Osteocyte (in vitro differentiated cells): ENCODE measurements at places on chromosomes 16 and 17. TPM values are rescaled to one million over a fixed set of nuclear protein-coding genes. Genes with fewer than 3 reads are reported as not detected.

Gene CNEP1R1
- 19.7 and 23.0 TPM in 2 replicates for total RNA-seq

Gene KRTAP4-1
- total RNA-seq, result not detected in 2 replicates

Gene CCDC200
- total RNA-seq, result not detected in 2 replicates

Gene TPSG1
- not detected in 2 replicates for total RNA-seq

Gene PLXDC1
- total RNA-seq, result 17.1 and 19.7 TPM in 2 replicates

Gene MT1G
- not detected in 2 replicates for total RNA-seq

Gene CRHR1
- total RNA-seq, result not detected in 2 replicates

Gene EXOC7
- total RNA-seq, result 158 and 164 TPM in 2 replicates

Gene TP53TG3
- not detected in 2 replicates for total RNA-seq

Gene YPEL3
- total RNA-seq, result 83.6 and 93.3 TPM in 2 replicates

Gene RNU2-1
- total RNA-seq, result 5,002 and 5,011 TPM in 2 replicates

Gene TAC4
- not detected in 2 replicates for total RNA-seq

Gene KCNJ12
- total RNA-seq, result 2.3 and 2.4 TPM in 2 replicates

Gene G6PC1
- total RNA-seq, result not detected in 2 replicates

Gene FNDC8
- not detected in 2 replicates for total RNA-seq

Gene EVI2A
- total RNA-seq, result not detected in 2 replicates

Gene HOXB2
- not detected in 2 replicates for total RNA-seq

Gene RIPOR1
- total RNA-seq, result 75.0 and 77.0 TPM in 2 replicates

Gene KRT25
- not detected in 2 replicates for total RNA-seq

Gene GCGR
- total RNA-seq, result not detected in 2 replicates

Gene PARN
- total RNA-seq, result 34.2 and 36.8 TPM in 2 replicates

Gene IGFBP4
- 2,074 and 2,132 TPM in 2 replicates for total RNA-seq

Gene NRN1L
- total RNA-seq, result 1.4 and 1.5 TPM in 2 replicates

Gene FBXW10
- not detected in 2 replicates for total RNA-seq

Gene OR2C1
- total RNA-seq, result not detected in 2 replicates

Gene GPR179
- 0.13 TPM in 1 of 2 replicates, not detected in the other for total RNA-seq

Gene GDPD3
- 3.2 and 3.6 TPM in 2 replicates for total RNA-seq

Gene ST6GALNAC2
- 1.9 and 3.3 TPM in 2 replicates for total RNA-seq

Gene NPIPA3
- total RNA-seq, result 1.2 TPM in 1 of 2 replicates, not detected in the other

Gene CD7
- 1.0 TPM in 2 replicates for total RNA-seq

Gene PDP2
- total RNA-seq, result 16.5 and 17.4 TPM in 2 replicates

Gene HS3ST2
- not detected in 2 replicates for total RNA-seq
